ENCODE measurements at places on chromosomes 1 and 21.

DNA sequence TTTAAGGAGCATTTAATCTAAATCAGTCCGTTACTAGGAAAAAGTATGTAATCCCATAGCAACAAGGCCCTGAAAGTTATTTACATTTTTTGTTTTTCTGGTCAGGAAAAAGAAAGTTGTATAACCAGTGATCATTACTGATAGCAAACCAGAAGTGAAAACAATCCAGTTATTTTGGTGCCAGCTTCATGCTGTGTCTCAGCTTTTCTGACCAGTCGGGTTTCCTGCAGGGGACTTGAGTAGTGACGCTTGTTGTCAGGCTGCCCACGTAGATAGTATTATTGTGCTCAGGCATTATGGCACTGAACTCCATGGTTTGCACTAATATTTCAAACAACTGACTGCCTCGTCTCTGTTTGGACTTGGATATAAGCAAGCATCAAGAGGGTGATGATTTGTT lies 55.2 kb downstream of the SASS6 start:
- DNase-seq: no peak

GRCh38 chr1:42845866-42846256 lies 552 bp upstream of the ZNF691 start:
- DNase-seq: no peak

GRCh38 chr21:45332981-45333582 lies 45.4 kb upstream of the POFUT2 start:
- no peak for DNase-seq

GRCh38 chr1:54518489-54518888 lies 29.5 kb upstream of the ACOT11 start:
- no peak for DNase-seq

DNA sequence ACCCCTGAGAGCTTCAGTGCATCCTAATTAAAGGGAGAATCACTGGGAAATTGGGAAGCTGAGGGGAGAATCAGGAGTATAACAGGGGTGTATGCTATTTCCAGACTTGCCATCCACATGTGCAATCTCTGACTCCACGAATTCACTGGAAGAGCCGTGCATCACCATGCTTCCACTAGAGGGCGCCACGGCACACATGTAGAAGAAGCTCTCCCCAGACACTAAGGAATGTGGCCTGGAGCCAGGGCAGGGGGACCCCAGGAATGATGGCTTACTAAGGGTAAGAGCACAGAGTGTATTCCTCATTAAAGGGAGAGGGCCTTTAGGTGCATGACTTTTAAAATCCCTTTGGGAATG lies 81.5 kb downstream of the ABCA4 start:
- peak; percentile 61 for DNase-seq

GRCh38 chr1:168223681-168224540 lies 1.9 kb upstream of the SFT2D2 start:
- no peak for DNase-seq

DNA sequence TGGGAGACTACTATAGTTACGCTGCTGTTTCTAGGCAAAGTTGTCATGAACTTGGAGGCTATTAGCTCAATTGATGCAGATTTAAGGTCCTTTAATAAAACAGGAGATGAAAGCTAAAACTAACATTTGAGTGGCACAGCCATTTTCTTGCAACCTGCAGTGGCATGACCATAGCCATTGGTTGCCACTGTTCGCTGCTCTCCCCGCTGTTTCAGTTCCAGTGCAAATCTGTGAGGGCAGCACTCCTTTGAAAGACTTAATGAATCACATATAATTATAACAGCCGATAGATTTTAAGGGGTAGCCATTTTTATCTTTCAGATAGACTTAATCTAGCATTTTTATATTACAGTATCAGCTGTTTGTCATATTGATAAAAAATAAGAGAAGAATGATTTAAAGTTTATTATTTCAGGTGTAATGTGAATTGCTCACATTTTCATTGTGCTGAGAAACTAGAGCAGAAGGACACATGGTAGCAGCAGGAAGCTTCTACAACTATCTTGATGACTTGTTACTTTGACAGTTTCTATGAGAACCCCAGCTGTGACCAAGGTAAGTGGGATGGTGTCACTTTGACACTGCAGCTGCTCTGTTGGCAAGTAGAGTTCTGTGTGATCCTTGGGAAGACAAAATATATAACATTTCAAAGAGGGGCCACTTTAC lies 203.7 kb downstream of the PLA2G4A start:
- no peak for DNase-seq

- DNase-seq: peak; percentile 60
These were observed 2.7 kb downstream of the CAPN2 start for GRCh38 chr1:223714849-223715603.

GRCh38 chr1:177283380-177283779 lies 112.6 kb downstream of the BRINP2 start:
- DNase-seq: no peak

- DNase-seq: no peak
These were observed 81.1 kb upstream of the FGGY start for GRCh38 chr1:59215766-59216291.

GRCh38 chr21:19969156-19969555 lies 1029.1 kb upstream of the NCAM2 start:
- no peak for DNase-seq

DNA sequence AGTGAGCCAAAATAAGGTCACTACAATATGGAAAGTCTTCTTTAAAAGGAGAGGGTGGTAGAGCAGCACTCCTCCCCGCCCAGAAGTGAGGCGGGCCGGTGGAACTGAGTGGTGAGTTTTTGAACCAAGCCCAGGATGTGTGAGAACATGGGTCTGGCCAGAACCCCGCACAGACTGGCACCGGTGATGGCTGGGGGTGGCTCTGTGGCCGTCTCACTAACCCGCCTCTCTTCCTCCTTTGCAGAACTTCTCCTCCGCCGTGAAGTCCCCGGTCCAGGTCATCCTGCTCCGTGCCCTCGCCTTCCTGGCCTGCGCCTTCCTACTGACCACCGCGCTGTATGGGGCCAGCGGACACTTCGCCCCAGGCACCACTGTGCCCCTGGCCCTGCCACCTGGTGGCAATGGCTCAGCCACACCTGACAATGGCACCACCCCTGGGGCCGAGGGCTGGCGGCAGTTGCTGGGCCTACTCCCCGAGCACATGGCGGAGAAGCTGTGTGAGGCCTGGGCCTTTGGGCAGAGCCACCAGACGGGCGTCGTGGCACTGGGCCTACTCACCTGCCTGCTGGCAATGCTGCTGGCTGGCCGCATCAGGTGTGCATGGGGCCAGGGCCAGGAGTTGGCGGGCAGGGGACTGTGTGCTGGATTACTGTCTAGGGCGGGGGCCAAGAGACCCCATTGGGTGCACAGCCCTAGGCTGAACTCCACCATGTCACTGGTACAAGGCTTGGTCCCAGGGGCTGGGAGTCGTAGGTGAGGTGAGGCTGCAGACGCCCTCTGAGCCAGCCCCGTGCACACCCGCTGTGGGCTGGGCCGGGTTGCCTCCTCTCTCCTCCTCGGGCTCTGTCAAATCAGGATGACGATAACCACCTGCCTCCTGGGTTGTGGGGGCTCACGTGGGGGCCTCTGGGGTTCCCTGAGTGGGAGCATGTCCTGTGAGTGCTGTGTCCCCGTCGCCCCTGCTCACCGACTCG lies 12.4 kb downstream of the TMEM201 start:
- DNase-seq: no peak

DNA sequence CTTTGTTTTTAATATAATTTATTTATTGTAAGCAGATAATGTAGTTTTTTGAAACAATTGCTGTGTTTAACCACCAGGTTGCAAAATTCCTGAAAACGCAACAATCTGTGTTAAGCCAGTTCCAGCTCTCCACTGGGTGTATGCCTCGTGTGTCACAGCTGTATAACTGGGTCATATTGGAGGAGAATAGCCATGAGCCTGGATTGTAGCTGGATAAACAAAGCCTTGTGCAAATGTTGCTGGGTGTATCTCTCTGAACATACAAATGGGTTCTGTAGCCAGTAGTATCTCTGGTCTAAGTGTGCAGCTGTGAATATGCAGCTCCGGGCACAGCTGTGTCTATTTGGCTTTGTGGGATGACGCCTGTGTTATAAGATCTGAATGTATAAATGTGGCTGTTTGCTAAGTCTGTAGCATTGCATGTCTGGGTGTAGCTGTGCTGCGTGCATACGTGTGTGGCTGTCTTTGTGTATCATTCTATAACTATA lies 2.8 kb downstream of the TCEA3 start:
- DNase-seq: peak; percentile 77

DNA sequence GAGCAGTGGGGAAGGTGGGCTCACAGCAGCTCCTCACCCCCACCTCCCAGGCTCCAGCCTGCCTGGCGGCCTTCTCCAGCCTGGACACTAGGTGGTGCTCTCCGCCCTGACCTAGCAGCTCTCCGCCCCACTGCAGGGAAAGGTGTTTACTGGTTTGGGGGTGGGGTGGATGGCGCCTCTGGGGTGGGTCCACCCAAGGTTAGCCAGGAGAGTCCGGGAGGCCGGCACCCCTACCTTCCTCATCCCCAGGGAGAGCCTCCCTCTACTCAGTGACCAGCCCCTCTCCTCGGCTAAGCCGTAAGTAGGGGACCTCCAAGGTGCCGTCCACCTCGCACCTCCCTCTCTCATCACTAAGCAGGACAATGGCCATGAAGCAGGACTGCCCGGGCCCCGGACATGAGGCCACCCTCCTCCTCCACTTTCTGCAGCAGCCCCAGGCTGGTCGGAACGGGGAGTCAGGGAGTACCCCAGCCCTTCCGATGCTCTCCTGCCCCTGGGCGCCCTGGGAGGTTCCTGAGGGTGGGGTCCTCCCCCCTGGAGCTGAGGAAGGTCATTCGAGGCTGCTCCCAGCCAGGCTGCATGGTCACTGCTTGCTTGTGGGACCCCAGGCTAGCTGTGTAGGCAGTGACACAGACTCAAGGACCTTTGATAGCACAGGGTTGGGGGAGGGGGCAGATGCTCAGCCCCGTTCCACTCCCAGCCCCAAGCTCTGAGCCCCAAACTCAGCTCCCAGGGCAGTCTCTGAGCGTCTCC lies 101.4 kb upstream of the VAMP3 start:
- peak; percentile 80 for DNase-seq

- no peak for DNase-seq
These were observed 1047.3 kb downstream of the ADGRL2 start for GRCh38 chr1:82848043-82848442.

GRCh38 chr1:181033128-181033798 lies 520 bp upstream of the MR1 start:
- peak; percentile 17 for DNase-seq

DNA sequence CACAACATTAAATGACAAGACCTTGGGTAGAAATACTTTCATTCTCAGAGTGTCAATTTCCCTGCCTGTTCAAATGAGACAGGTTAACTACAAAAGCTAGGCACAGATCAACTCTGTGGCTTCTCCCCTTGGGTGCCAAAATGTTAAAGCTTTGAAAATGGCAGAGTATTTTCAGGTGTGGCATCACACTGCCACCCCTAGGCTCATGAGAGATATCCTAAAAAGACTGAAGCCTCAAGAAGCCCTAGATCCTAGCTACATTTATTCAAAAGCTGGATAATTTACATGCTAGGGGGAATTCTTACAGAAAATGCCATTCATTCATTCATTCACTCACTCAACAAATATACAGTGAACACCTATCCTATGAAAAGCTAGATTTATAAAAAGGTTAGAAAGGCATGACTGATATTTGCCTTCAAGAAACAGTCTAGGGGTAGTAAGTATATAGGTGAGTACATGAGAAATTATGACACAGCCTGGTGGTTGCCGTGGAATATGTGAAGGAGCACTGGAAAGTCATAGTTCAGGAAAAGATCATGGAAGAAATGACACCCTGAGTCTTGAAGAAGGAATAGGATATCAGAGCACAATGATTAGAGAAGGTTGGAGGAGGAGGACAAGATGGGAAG lies 15.9 kb upstream of the RAB4A start:
- DNase-seq: no peak

DNA sequence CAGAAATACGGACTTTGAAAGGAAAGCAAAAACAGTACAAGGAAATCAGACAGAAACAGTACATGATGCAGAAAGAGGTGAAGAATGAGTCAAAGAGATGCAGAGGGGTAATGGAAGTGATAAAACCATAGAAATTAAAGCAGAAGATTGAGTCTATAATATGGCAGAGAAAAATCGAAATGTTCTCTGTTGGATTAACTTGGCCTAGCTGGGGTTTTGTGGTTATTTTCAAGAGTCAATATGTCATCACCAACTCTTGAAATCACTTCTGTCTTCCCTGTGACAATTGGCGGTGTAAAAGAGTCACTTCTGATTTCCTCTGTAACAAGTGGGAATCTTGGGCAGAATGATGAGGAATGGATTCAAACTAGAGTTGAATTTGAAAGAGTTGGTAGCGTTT lies 7.4 kb downstream of the YTHDF2 start:
- DNase-seq: no peak

- DNase-seq: no peak
These were observed 187.1 kb upstream of the COA6 start for GRCh38 chr1:234186037-234186688.

DNA sequence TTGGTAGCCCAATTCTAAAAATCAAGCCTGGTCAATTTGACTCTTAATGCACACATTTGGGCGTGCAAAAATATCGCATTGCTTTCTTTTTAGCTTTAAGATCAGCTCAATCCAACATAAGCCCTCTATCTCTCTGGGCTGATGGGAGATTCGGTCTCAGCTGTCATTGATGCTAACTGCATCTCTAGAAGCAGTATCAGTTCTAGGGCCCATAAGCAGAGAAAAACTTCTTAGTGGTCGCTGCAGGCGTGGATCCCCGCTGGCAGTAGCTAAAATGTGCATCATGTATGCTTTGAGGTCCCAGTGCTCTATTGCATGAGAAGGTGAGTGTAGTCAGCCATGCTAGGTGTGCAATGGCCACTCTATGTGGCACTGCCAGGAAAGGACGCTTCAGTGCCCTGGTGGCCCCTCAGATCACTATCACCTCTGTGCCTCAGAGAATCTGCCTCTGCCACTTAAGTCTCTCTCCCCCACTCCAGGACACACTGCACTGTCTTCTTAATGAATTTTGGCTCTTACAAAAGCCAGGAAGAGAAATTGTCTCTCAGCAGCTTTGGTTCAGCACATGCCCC lies 79.7 kb upstream of the GADD45A start:
- DNase-seq: no peak

DNA sequence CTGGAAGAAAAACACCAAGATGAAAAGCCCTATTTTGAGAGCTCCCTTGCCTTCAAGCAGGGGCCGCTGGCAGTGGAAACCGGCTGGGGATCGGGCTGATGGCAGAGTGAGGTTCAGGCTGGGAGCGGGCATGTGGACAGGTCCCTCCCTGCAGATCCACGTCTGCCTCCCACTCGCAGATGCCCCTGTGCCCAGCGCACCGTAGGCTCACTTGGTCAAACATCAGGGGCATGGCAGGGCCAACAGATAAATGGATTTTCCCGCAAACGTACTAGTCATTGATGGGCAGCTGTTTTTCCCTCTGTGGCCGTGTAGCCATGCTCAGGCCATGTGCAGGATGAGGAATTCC lies 6.6 kb upstream of the C1orf174 start:
- DNase-seq: no peak

All from AG08396 (cell line).